ENCODE measurements at places on chromosomes 11 and 22. TPM values are rescaled to one million over a fixed set of nuclear protein-coding genes. Genes with fewer than 3 reads are reported as not detected.

GRCh38 chr11:89161949-89162348, 15.7 kb upstream of the TYR start:
- H3K4me1 ChIP-seq: no peaks in the 10 kb centered on the region
- H3K4me3 ChIP-seq: no peak overlapping the region
- no peaks in the 10 kb centered on the region for H3K36me3 ChIP-seq
- no peak for DNase-seq

DNA sequence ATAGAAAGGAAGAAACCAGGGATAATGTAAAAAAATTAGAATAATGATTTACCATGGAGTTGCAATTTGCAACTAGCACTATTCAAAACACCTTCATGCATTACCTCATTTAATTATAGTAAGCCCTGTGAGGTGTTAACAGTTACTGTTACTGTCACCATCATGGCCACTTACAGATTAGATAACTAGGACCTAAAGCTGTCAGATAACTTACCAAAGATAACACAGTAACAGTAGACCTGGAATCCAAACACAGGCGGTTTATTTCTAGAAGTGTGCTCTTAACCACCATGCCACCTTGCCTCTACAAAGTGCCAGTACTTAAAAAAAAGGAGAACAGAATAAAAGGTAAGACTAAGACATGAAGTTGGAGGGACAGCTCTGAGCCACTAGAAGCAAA, 11.1 kb upstream of the LARGE1 start:
- no peak for DNase-seq
- no peak overlapping the region for H3K4me3 ChIP-seq
- no peak overlapping the region for H3K27ac ChIP-seq
- H3K4me1 ChIP-seq: no peaks in the 10 kb centered on the region
- H3K27me3 ChIP-seq: no peaks in the 10 kb centered on the region

- no peaks in the 10 kb centered on the region for H3K36me3 ChIP-seq
- peak overlapping the region; percentile 73 for H3K27ac ChIP-seq
- peak overlapping the region; percentile 64 for H3K4me3 ChIP-seq
- no peak for DNase-seq
Observed at GRCh38 chr11:67465189-67465510, 3.9 kb downstream of the TMEM134 start.

- no peaks in the 10 kb centered on the region for H3K27me3 ChIP-seq
- no peak for DNase-seq
- H3K27ac ChIP-seq: no peak overlapping the region
- H3K36me3 ChIP-seq: peaks cover 23% of the 10 kb centered on the region
- H3K4me3 ChIP-seq: no peak overlapping the region
Observed at GRCh38 chr22:46916886-46917770, 154.7 kb downstream of the TBC1D22A start.

The TSKU gene
- total RNA-seq: 3.6 TPM

DNA sequence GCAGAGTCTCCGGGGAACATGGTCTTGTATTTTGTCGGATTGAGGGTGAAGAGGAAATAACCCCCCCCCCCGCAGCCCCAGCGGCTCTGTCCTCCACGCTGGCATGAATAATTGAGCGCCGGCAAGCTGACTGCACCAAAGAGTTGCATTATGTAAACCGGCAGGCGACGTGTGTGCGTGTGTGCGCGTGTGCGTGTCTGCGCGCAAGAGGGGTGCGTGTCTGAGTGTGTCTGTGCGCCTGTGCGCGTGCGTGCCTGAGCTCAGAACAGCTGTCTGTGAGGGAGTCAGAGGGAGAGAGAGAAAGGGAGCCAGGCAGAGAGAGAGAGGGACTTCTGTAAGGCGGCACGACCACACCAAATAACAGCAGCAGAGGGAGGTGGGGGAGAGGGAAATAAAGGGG, 94.4 kb downstream of the SCN3B start:
- H3K27ac ChIP-seq: no peak overlapping the region
- H3K27me3 ChIP-seq: no peaks in the 10 kb centered on the region
- no peaks in the 10 kb centered on the region for H3K36me3 ChIP-seq
- H3K4me3 ChIP-seq: peak overlapping the region; percentile 62
- DNase-seq: peak; percentile 67
- H3K4me1 ChIP-seq: peaks cover 4% of the 10 kb centered on the region

The APOBEC3G gene
- total RNA-seq: 1.5 TPM

The C11orf71 gene
- 10.7 TPM for total RNA-seq

The CALCA gene
- 3.9 TPM for total RNA-seq

DNA sequence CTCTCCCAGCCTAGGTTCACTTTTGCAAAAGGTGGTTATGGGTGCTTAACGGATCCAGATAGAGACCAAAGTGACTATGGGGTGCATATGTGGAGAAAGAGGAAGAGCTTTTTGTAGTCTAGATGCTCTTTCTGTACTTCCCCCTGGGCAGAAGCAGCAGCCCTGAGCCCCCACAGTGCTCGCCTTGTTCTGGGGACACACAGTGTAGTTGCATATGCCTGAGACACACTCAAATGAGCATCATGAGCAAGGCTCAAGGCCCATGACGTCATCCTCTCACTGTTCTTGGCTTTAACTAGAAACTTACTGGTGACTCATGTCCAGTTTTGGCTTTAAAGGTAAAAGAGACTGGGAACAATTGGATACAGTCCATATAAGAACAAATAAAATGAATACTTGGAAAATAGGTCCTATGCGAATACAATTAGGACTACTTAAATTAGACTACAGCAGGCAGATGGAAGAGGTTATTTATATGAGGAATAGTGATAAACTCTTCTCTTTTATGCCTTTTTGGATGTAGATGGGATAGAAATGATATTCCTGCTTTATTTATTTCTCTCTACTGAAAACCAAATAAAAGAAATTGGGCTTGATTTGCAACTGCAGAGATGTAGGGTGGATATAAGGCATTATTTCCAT, 20.1 kb upstream of the PEX26 start:
- peak; percentile 71 for DNase-seq
- peak overlapping the region; percentile 13 for H3K4me3 ChIP-seq
- H3K4me1 ChIP-seq: peaks cover 32% of the 10 kb centered on the region

- H3K36me3 ChIP-seq: no peaks in the 10 kb centered on the region
- peaks cover 5% of the 10 kb centered on the region for H3K27me3 ChIP-seq
- H3K27ac ChIP-seq: no peak overlapping the region
- H3K4me1 ChIP-seq: no peaks in the 10 kb centered on the region
Observed at GRCh38 chr11:71198141-71198822, 54.1 kb downstream of the SHANK2 start.

- H3K27me3 ChIP-seq: no peaks in the 10 kb centered on the region
- peaks cover 1% of the 10 kb centered on the region for H3K36me3 ChIP-seq
- H3K4me3 ChIP-seq: no peak overlapping the region
Observed at GRCh38 chr11:44192462-44193100, 97.1 kb downstream of the EXT2 start.

DNA sequence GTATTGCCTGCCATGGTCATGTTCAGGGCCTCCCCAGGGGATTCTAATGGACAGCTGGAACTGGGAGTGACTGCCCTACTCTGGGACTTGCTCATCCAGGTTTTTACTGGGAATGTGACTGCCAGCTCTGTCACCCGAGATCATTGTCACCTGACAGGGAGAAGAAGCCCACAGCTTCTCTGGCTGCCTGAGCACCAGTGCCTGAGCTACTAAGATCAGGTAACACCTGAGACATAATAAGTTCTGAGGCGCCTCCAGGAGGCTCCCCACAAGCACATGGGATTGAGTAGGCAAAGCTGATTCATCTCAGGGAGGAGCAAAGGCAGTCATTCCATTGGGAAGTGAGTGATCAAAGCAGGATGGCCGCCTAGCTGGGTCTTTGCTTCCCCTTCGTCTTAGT, 84.2 kb upstream of the GALNT18 start:
- peak; percentile 59 for DNase-seq
- H3K4me3 ChIP-seq: peak overlapping the region; percentile 9
- H3K27ac ChIP-seq: peak overlapping the region; percentile 42

DNA sequence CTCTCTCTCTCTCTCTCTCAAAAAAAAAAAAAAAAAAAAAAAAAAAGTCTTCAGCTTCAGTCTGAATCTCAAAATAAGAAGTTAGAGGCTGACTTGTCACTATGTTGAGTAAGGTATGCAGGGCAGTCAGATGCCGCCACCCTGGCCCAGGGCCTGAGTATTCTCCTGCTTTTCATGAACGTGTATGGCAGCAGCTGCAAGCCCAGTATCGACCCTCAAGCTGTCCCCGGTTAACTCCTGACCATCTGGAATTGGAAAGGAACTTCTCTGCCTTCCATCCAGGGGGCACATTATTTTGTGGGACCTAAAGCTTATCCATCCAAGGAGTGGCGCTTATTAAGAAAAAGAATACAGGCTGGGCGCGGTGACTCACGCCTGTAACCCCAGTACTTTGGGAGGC, 11.4 kb downstream of the MRGPRD start:
- no peaks in the 10 kb centered on the region for H3K4me1 ChIP-seq
- H3K36me3 ChIP-seq: no peaks in the 10 kb centered on the region
- peaks cover 11% of the 10 kb centered on the region for H3K27me3 ChIP-seq
- DNase-seq: no peak
- no peak overlapping the region for H3K4me3 ChIP-seq
- H3K27ac ChIP-seq: no peak overlapping the region

- H3K27ac ChIP-seq: no peak overlapping the region
- no peak for DNase-seq
- peaks cover 36% of the 10 kb centered on the region for H3K4me1 ChIP-seq
- no peaks in the 10 kb centered on the region for H3K27me3 ChIP-seq
- H3K36me3 ChIP-seq: peaks cover 6% of the 10 kb centered on the region
Observed at GRCh38 chr11:3836903-3837302, 3.9 kb downstream of the RHOG start.

GRCh38 chr11:131681920-131682319, 311.5 kb downstream of the NTM start:
- H3K4me3 ChIP-seq: no peak overlapping the region
- no peaks in the 10 kb centered on the region for H3K4me1 ChIP-seq
- H3K27ac ChIP-seq: no peak overlapping the region
- H3K36me3 ChIP-seq: no peaks in the 10 kb centered on the region
- no peaks in the 10 kb centered on the region for H3K27me3 ChIP-seq

The PARVG gene
- 2.9 TPM for total RNA-seq

The MOGAT2 gene
- total RNA-seq: not detected

GRCh38 chr11:111081021-111081511, 164.5 kb upstream of the POU2AF2 start:
- no peak for DNase-seq
- no peaks in the 10 kb centered on the region for H3K27me3 ChIP-seq
- no peak overlapping the region for H3K27ac ChIP-seq
- no peak overlapping the region for H3K4me3 ChIP-seq

DNA sequence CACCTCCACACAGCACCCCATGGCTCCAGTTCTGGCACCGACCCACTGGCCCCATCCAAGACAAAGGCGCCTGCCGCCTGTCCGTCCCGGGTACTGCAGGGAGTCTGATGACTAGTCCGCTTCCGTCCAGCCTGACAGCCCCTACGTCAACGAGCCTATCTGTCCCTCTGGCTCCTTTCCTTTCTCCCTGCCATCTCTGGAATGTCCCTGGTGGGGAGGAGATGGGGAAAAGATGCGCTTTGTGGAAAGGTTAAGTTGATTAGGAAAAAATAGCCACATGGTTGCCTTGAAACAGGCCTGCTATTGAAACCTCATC, 10.4 kb downstream of the PDGFB start:
- no peaks in the 10 kb centered on the region for H3K27me3 ChIP-seq
- H3K4me3 ChIP-seq: peak overlapping the region; percentile 38

DNA sequence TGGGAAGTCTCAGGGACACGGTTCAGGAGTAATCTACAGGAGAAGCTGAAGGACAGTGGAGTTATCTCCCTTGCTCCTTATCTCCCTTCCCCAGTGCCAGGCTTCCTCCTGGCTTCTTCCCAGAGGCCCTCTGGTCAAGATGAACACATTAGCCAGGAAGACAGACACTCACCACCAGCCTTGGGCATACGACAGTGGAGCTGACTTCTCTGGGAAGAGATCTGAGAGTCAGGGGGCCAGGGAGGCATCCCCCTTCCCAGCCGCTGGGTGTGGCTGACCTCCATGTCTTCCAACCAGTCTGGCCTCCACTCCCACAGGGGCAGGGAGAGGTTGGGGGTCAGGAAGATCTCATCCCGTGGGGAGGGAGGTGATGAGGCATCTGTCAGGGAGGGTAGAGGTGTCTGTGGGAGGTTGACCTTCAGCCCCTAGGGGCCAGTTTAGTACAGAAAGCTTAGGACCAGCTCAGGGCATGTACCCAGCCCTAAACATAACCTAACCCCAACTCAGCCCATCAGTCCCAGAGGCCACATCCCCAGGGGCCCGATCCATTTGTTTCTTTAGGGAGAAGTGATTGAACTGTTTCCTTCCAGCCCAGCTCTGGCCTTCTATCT, 12.7 kb downstream of the ROBO4 start:
- no peak overlapping the region for H3K4me3 ChIP-seq
- no peak for DNase-seq
- peaks cover 3% of the 10 kb centered on the region for H3K4me1 ChIP-seq
- no peaks in the 10 kb centered on the region for H3K36me3 ChIP-seq
- no peak overlapping the region for H3K27ac ChIP-seq
- H3K27me3 ChIP-seq: no peaks in the 10 kb centered on the region

The CCDC15 gene
- total RNA-seq: 0.28 TPM

DNA sequence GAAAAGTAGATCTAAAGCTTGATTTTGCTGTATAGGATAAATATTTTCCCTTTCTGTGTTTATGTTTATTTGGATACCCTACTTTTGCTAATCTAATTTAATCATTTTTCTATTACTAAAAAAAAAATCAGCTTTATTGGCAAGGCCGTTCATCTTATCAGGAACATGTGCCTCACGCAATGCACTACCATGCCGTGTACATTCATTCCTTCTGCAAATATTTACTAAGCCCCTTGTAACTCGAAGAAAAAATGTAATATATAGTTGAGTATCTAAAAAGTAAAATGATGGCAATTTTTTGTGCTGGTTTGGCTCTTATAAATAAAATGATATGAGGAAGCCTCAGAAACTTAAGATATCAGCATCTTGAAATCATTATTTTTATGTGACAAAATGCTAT, 8.9 kb downstream of the UVRAG start:
- no peak overlapping the region for H3K27ac ChIP-seq
- H3K4me3 ChIP-seq: no peak overlapping the region
- no peak for DNase-seq
- no peaks in the 10 kb centered on the region for H3K36me3 ChIP-seq
- peaks cover 17% of the 10 kb centered on the region for H3K4me1 ChIP-seq

The SLCO2B1 gene
- total RNA-seq: 10.7 TPM

The DEAF1 gene
- total RNA-seq: 22.8 TPM

- no peak overlapping the region for H3K4me3 ChIP-seq
- H3K4me1 ChIP-seq: peaks cover under 1% of the 10 kb centered on the region
- H3K27ac ChIP-seq: no peak overlapping the region
- no peak for DNase-seq
- H3K36me3 ChIP-seq: peaks cover 2% of the 10 kb centered on the region
Observed at GRCh38 chr11:75981546-75981945, 166.5 kb downstream of the UVRAG start.

DNA sequence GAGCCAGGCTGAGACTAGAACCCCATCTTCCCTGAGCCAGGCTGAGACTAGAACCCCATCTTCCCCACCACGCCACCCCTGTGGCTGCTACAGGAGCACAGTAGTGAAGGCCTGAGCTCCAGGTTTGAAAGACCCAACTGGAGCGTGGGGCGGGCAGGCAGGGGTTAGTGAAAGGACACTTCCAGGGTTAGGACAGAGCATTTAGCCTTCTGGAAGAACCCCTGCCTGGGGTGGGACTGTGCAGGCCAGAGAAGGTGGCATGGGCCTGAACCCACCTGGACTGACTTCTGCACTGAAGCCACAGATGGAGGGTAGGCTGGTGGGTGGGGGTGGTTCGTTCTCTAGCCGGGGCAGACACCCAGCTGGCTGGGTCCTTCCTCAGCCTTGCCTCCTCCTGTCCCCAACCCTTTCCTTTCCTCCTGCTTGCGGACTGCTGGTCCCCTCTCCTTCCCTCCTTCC, 24.1 kb downstream of the SUN2 start:
- no peaks in the 10 kb centered on the region for H3K27me3 ChIP-seq
- peaks cover 3% of the 10 kb centered on the region for H3K36me3 ChIP-seq
- H3K4me3 ChIP-seq: no peak overlapping the region
- peaks cover 41% of the 10 kb centered on the region for H3K4me1 ChIP-seq
- DNase-seq: peak; percentile 53

Data from psoas muscle (tissue), 8 donors.